ENCODE measurements at places on chromosomes 6 and 20.

DNA sequence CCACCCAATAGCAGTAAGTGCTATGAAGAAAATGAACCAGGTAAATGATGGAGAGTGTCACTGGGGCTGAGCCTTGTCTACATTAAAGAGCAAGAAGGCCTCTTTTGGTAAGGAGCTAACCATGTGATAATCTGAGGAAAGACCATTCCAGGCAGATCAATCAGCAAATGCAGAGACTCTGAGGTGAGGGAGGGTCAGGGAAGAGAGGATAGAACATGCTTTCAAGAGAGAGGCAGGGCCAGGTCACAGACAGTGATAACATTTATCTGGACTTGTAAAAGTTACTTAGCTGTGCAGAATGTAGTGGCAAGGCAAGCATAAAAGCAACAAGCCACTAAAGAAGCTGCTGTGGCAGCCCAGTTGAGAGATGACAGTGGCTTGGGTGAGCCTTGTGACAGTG lies 197.3 kb downstream of the TASP1 start:
- DNase-seq = no peak

- DNase-seq = no peak
Measured at GRCh38 chr6:1163501-1163900, 148.4 kb upstream of the FOXQ1 start.

DNA sequence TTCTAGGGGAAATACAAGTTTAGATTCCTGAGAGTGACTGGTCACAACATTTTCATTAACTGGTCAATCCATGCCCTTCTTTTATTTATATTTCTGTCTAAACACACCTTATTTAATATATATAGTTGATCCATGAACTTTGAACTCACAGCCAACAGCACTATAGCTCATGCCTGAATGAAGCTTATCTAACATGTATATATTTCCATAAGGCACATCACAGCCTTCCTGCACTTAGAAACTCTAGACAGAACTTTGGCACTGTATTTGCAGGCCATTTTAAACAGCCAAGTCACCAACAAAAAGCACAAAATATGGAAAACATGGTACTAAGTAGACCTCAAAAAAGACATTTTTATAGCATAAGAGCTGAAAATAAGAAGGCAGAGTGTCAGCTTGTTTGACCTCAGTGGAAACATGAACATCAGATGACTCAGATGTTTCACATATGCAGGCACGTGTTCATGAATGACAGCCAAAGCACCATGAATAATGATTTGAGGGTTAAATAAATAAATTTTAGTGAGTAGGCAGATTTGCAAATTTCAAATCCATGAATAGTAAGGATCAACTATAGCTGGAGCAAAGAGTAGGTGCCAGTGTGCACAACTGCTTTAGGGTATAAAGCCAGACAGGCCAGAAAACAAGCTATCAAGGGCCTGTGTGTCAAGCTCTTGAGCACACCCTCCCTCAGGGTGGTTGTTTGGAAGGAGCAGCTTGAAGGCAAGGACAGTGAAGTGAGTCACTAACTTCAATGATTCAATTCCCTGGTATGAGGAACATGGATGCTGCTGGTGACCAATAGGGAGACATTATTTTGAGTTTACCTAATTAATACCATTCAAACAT lies 88.9 kb upstream of the NT5E start:
- DNase-seq = no peak

- DNase-seq = no peak
Measured at GRCh38 chr6:90464507-90464906, 122.4 kb downstream of the MAP3K7 start.

GRCh38 chr20:3763671-3764601 lies 3.6 kb downstream of the ADISSP start:
- no peak for DNase-seq
